Stimulated activated CD4-positive, alpha-beta T cell treated with anti-CD3 and anti-CD28 coated beads, Interleukin-15, amount 100 ng/mL, for 24 hours (primary cell): ENCODE measurements at places on chromosomes 6 and 20.
A peak's percentile ranks its signal among the peaks of the same experiment; 100 is the strongest.

DNA sequence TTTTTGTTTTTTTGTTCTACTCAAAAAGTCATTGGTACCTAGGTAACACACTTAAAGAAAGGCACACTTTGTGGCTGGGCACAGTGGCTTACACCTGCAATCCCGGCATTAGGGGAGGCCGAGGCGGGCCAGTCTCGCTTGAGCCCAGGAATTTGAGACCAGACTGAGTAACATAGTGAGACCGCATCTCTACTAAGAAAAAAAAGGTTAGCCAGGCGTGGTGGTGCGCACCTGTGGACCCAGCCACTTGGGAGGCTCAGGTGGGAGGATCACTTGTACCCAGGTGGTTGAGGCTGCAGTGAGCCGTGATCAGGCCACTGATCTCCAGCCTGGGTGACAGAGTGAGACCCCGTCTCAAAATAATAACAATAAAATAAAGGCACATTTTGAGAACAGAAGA is 67.4 kb upstream of the BHLHE23 start:
- no peak for DNase-seq

DNA sequence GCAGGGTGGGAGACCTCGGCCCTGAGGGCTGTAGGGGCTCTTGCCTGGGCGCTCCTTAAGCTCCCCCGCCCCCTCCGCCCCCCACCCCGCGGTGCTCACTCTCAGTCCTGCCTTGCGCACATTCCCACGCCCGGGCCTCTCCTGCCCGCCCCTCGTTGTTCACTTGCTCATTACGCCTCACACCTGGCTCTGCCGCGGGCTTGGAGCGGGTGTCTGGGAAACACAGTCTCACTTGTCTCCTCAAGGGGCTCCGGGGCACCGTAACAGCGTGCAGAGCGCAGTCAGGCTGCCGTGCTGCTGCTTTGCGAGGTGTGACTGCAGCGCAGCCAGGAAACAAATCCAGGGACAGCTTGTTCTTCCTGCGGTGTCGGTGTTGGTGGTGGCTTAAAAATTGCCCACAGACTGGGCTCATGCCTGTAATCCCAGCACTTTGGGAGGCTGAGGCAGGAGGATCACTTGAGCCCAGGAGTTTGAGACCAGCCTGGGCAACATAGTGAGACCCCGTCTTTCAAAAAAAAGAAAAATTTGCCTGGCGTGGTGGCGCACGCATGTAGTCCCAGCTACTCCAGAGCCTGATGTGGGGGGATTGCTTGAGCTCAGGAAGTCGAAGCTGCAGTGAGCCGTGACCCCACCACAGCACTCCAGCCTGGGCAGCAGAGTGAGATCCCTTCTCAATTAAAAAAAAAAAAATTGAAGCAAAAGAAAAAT is 4.6 kb downstream of the NPBWR2 start:
- no peak for DNase-seq

- DNase-seq, result no peak
Measured at GRCh38 chr6:91653076-91653723, 1066.3 kb upstream of the MAP3K7 start.

GRCh38 chr6:161684731-161685475 is 411.0 kb upstream of the AGPAT4 start:
- DNase-seq, result no peak

- no peak for DNase-seq
Measured at GRCh38 chr6:166926748-166927147, 29.6 kb downstream of the RNASET2 start.

- no peak for DNase-seq
Measured at GRCh38 chr6:96116674-96117073, 100.9 kb downstream of the FUT9 start.

GRCh38 chr20:60694763-60695162 is 557.3 kb upstream of the CDH4 start:
- DNase-seq, result no peak

GRCh38 chr6:117195728-117196127 is 69.6 kb upstream of the VGLL2 start:
- DNase-seq, result no peak

DNA sequence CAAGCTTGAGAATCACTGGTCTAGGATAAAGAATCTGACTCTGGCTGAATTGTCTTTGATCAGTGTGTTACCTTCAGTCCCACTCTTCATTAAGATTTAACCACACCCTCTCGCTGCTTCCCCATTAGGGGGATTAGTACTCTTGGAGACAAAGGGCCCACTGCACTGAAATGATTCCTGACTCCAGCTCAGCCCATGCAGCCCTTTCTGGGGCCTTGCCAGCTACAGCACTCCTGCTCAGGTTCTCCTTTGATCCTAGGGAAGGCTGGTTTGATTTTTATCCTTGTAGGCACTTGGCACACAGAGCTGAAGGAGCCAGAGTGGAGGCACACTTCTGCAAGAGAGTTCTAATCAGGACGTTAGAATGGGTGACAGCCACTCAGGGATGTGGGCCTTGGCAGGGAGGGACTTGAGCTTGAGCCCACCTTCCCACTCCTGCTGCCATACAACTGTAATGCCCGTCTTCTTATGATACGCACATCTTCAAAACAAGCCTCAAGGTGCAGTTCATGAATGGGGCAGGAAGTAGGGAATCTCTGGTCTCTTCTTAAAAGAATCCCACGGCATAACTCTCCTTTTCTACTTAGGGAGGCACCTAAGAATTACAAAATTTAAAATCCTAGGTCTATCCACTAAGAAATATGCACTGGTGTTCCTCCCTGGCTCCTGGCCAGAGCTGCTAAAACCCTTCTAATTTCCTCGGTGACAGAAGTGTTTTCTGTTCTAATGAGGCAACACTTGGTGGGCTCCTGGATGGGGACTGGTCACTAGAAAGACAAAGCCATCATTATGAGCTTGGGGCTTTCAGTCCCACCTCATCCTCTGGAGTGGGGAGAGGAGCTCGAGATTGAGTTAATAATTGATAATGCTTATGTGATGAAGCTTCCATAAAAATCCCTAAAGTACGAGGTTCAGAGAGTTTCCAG is 1.5 kb upstream of the SLA2 start:
- DNase-seq, result no peak

GRCh38 chr6:33117811-33118277 is 42.1 kb downstream of the HLA-DPB1 start:
- DNase-seq, result no peak

GRCh38 chr6:30013291-30013922 is 47.7 kb upstream of the POLR1H start:
- DNase-seq, result peak; percentile 51

GRCh38 chr20:45283551-45284057 is 23.0 kb upstream of the RBPJL start:
- DNase-seq, result no peak

DNA sequence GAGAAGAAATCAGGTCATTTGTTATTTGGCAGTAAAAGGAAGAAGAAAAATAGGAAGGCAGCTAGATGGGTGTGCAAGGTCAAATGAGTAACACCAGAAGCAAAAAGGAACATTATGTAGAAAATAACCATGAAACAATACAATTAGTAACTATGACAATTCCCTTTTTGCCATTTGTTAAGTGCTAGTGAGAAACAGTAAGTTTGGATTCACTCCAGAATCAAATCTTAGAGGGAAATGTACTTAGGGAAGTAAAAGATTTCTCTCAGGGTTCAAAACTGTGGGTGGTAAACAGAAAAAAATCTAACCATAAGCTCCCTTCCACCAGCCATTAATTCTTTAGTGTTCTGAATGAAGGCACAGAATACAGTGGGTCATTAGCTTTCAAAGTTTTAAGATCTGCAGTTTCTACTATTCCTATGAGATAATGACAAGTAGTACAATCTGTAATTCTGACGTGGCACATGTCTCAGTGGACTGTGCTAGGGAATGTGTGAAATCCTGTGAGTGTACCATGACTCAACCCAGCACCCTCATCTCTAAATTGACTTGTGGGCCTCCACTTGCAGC is 17.1 kb downstream of the REPS1 start:
- peak; percentile 31 for DNase-seq

DNA sequence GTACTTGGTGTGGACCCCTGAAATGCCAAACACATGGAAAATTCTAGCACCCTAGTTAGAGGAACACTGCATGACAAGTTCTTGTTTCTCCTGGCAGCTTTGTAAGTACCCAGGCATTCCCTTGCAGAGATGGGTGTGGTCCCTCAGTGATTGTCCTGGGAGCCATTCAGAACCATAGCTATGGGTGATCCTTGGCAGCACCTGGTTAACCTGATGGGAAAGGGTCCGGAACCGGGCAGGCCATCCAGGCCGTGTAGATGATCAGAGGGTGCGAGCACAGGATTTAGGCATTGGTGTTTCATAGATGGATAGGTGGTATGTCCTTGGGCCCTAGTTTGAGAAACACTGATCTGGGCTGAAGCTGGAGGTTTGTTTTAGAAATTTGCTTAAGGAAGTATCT is 95.8 kb downstream of the RPP40 start:
- no peak for DNase-seq

DNA sequence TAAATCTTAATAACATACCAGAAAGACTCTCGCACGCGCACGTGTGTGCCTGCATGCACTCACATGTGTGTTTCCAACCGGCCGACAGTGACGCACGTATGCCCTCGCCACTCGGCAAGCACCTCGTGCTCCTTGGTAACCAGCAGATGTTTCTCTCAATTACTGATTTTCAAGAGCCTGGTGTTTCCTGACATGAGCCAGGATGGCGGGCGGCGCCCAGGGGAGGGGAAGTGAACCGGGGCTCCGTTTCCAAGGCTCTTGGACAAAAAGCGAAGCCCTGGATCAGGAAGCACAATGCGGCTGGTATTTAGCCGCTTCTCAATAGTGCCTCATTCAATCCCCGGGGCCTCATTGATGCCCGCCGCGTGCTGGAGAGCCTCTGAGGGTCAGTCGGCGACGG is 37.7 kb downstream of the PMEPA1 start:
- DNase-seq, result no peak

- DNase-seq, result no peak
Measured at GRCh38 chr6:138226700-138227315, 8.5 kb upstream of the PBOV1 start.

- no peak for DNase-seq
Measured at GRCh38 chr20:3068075-3068474, 3.3 kb upstream of the OXT start.

DNA sequence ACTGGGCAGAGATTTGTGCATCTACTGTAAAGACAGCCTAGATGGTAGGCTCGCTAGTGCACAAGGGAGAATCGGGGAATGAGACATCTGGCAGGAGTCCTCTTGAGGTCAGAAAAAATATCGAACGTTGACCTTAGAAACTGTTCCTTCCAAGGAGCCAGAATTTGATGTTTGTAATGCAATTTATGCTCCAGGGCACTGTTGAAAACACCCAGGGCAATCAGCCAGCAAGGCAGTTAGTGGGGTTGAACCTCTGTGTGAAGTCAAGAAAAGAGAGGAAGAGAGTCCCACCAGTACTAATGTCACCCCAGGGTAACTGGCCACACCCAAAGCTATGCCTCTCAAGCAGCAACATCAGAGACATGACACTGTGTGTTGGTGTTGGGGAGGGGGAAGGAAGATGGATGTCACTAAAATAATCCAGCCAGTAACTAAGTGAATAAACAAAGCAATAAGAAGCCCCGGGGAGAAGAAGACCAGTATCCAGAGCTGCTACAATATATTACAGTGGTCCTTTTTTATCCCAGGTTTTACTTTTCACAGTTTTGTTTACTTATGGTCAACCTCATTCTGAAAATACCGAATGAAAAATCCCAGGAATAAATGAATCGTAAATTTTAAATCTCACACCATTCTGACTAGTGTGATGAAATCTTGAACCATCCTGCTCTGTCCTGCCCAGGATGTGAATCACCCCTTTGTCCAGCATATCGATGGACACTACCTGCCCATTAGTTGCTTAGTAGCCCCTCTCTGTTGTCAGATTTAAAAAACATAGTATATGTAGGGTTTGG is 32.9 kb upstream of the PDE10A start:
- DNase-seq, result no peak

DNA sequence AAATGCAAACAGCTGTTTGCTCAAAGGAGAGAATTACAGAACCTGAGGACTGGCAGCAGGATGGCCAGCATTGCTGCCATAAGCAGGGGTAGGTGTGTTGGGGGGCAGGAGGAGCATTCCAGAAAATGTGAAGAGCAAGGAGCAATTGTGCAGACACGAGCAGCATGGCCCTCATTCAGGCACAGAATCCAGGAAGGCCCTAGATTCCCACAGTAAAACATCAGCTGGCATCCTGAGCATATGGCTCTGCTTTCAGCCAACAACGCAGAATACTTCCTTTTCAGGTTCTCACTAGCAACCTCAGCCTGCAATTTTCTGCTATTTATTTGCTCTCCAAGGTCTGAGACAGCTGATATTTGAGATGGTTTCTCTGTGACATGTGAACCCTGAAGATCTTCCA is 243.4 kb upstream of the POU3F2 start:
- DNase-seq, result no peak

DNA sequence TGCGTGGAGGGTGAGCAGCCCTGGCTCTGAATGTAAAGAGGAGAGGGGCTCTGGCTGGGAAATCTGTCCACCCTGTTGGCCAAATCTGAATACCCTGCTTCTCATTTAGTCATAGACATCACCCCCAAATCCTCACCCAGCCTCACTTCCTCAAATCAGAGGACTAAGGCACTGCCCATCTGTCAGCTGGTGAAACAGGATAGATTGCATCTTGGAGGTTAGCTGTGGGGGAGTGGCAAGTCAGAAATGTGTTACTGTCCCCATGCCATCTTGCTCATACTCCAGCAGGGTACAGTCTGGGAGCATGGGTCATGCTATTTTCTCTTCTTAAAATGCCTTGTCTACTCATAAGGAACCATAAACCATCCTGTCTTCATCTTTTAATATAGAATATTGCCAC is 9.5 kb upstream of the DTNBP1 start:
- no peak for DNase-seq

GRCh38 chr20:17664025-17664633 is 17.9 kb downstream of the RRBP1 start:
- DNase-seq, result peak; percentile 28

- no peak for DNase-seq
Measured at GRCh38 chr6:134531611-134532010, 213.7 kb upstream of the SGK1 start.

DNA sequence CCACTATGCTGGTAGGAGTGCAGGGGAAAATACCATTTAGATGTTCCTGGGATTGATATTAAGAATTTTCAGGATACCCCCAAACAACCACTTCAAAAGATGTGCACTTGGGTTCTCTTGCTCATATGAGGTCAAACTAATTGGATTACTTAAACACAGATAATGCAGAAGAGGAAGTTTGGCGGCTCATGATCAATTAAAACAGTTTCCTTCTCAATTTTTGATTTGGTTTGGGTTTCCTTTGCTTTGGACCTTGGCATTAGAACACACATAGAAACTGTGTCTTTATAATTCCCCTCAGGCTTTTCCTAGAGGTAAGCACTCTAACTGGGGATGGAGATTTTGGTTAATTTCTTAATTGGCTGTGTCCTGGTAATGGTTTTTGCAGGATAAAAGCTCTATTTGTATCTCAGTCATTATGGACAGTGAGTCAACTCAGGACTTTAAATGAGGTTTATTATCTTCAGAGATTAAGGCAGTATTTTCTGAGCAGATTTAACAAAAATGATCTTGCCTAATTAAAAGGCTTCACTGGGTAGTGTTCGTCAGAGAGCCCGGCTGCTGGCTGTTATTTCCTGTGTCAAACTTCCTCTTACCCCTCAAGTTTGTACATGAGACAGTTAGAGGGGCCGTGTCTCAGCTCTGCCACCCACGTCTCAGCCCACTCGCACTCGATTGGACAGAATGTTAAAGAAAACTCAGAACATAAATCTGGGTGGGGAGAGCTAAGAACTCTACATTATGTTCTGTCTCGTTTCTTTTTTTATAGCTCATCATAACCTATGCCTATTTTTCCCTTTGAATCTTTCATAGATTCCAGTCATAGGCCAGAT is 50.3 kb upstream of the PREP start:
- peak; percentile 15 for DNase-seq
